NCI-H187 treated with DMSO at 0.1 percent for 48 hours (cell line): ENCODE measurements at places on chromosomes 3 and 15.

DNA sequence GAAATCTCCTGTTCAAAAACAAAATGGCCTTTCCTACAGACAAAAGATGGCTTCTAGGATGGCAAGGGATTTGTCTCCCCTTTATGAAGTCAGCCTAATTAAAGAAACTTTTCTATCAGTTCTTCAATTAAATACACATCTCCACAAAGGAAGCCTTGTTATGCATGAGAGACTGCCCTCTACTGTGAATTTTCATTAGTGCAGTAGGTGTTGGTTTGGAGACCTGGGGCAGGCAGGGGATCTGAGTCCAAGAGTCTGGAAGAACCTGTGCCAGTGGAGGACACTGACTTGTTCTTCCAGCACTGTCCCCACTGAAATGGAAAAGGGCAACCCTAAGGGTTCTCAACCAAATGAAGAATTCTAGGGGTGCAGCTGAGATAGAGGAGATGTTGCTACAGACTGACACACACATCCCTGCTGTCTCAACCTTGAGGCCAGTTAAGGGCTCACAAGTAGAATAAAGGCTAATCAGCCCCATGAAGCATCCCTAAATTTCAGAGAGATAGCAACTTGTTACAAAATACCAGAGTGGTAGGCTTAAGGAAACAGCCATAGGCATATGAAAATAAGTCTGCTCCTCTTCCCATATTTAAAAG lies 174.0 kb upstream of the PRICKLE2 start:
- DNase-seq, result no peak

DNA sequence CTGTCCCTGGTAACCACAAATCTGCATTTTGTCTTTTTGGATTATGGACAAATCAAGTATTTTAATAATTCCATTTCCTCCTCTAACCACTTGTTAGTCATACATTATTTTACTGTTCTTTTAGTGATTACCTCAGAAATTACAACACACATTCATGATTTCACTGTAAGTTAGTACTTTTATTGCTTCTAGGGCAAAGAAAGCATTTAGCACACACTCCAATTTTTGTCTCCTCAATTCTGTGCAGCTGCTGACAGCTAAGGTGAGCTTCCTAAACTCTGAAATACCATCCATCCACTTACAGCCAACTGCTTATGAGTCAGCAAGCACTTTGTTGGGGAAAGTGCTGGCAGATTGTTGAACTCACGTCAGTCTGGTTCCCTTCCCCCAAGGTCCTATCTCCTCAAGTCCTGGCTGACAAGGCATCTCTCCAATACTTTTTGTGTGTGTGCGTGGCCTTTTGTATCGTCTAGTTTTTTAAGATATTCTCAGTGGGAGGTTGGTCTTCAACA lies 49.4 kb upstream of the TNFAIP8L3 start:
- no peak for DNase-seq

- DNase-seq, result no peak
Measured at GRCh38 chr15:89904519-89904918, 8.2 kb downstream of the ARPIN start.

DNA sequence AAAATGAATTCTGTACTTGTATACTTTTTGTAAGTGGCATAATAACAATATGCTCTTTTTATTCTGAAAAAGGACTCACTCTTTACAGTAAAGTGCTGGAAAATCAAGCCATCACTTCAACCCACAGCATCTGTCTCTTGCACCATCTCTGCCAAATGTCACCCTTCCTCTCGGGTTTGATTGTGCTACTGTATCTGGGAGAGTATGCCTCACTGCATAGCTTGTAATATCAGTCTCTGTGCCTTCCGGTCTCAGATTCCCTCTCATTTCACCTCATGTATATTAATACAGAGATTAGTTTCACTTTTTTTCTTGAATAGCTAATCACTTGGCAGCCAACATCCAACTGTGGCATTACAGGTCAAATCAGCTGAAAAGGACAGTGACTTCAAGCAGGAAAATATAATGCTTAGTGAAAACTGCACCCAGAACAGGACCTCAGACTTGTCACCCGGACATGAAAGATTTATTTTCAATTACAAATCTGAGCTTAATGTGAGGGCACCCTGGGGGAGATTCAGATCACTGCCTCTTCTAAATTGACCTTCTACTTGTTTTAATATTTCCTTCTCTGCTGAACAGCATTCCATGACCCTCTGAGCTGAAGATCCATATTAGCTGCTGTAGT lies 605.8 kb upstream of the NAALADL2 start:
- DNase-seq, result no peak

- DNase-seq, result no peak
Measured at GRCh38 chr3:161890147-161890625, 393.6 kb downstream of the OTOL1 start.

GRCh38 chr15:85551221-85551832 lies 170.9 kb downstream of the AKAP13 start:
- DNase-seq, result no peak

DNA sequence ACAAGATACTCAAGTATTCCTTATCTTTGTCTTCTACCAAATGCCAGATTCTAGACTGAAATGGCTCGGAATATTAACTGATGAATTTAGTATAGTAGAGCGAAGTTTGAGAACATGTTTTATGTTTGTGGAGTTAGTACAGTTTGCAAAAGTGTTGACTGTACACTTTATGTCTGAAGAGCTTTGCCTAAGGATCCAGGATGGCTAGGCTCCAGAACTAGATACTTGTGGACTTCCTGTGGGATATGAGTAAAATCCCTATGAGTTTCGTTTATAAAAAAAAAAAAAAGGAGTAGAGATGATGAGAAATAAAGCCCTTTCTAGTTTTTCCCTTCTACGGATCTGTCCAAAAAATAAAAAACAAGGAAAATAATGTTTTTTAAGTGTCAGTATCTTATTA lies 96.7 kb downstream of the TP63 start:
- no peak for DNase-seq

GRCh38 chr3:29281344-29282241 lies 722 bp downstream of the RBMS3 start:
- DNase-seq, result no peak

DNA sequence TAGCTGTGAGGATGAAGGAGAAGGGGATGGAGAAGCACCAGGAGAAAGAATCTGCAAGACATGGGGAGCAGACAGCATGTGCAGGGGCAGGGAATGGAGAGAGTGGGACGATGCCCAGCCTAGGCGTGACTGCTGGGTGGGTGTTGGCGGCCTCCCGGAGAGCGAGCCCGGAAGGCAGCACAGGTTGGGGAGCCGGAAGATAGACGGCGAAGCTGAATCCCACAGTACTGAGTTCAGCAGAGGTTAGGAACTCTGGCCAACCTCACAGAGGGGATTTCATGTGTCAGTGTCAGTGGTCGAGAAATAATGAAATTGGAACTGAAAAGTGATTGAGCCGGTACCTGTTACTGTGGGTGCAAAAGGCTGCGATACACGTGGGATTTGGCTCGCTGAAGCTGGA lies 55.2 kb downstream of the PXYLP1 start:
- DNase-seq, result no peak

DNA sequence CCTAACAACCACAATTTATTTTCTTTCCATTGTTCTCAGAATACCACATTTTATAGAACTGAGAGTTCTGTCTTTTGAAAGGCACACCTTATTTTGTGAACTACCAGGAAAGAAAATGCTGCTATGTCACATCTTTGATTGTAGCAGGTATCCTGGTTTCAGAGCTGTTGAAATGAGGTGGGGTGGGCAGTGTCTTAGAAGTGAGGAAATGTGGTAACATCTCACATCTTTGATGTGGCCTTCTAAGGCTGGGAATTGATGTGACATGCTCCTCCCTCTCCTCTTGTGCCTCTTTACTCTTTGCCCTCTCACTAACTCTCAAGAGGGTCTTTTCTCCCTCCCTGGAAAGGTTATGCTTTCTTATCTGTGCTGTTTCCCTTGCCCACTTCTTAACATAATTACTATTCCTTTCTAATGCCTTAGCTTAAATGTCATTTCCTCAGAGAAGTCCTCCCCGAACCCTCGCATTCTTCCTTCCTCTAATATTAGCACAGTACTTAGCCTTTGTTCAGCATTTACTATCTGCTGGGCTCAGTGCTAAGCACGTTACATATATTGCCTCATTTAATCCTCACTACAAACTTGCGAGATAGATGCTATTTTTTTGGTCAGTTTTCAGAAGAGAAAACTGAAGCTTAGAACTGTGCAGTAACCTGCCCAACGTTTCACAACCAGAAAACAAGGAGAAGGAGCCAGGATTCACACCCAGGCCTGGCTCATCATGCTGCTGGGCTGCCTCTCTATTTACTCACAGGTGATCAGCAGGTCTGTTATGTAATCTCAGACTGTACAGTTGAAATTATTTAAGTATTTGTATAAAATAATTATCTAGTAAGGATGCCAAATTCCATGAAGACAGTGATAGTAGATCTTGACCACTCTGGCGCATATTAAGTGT lies 24.0 kb upstream of the SPTSSB start:
- no peak for DNase-seq

DNA sequence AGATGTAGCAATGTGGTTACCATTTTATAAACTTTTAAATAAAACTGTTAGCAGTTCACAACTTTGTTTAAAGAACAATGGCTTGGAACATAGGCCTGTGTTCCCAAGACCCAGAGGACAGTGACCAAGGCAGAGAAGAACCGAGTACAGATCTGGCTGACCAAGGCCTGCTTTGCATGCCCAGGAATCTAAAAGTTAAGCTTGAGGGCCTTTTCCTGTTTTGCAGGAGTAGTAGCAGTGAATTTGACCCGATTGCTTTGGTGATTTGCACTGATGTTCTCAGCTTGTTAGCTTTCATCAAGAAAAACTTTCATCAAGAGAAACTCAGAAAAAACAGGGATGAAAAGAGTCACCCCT lies 9.9 kb downstream of the FILIP1L start:
- no peak for DNase-seq
